ENCODE measurements at places on chromosomes 3 and 15. TPM values are rescaled to one million over a fixed set of nuclear protein-coding genes. Genes with fewer than 3 reads are reported as not detected.

ATP13A4 gene
- not detected for total RNA-seq

SEMA6D gene
- total RNA-seq, result 3.7 TPM

THUMPD3 gene
- total RNA-seq, result 62.6 TPM

ZNF662 gene
- total RNA-seq, result not detected

GRCh38 chr3:152375546-152375945, 106.8 kb downstream of the MBNL1 start:
- H3K4me3 ChIP-seq, result no peak overlapping the region
- no peaks in the 10 kb centered on the region for H3K36me3 ChIP-seq
- H3K4me1 ChIP-seq, result no peaks in the 10 kb centered on the region
- DNase-seq, result no peak
- no peak overlapping the region for H3K27ac ChIP-seq

GRCh38 chr3:69080233-69080920, at the start of gene UBA3:
UBA3 (minus strand) TSS chr3:69080365; CDS start chr3:69080353, 12 bp downstream.
- peak within 1 kb of the TSS; percentile 57 for H3K27ac ChIP-seq
- H3K4me1 ChIP-seq, result no peaks in the 10 kb centered on the region
- H3K27me3 ChIP-seq, result no peaks in the 10 kb centered on the region
- no peaks in the 10 kb centered on the region for H3K36me3 ChIP-seq
- DNase-seq, result peak; percentile 36
- H3K4me3 ChIP-seq, result peak within 1 kb of the TSS; percentile 78

DNA sequence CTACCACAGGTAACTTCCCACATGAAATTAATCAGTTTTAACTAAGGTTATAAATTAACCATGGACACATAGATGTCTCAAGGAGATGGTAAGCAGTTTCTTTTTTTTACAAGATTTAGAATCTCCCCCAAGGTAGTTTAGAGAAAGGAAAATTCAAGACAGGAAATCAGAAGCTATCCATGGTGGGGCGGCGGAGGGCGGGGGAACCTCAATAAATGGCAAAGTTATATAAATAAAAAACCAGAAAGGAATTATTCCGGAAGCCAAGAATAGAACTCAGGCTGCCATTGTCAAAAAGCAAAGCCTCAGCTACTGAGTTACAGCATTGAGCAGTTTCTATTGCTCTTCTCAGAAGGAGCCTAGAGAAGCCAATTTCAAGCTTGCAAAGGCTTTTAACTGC, 172.1 kb upstream of the SMAD3 start:
- DNase-seq, result no peak
- H3K4me1 ChIP-seq, result peaks cover 3% of the 10 kb centered on the region
- H3K4me3 ChIP-seq, result no peak overlapping the region

DNA sequence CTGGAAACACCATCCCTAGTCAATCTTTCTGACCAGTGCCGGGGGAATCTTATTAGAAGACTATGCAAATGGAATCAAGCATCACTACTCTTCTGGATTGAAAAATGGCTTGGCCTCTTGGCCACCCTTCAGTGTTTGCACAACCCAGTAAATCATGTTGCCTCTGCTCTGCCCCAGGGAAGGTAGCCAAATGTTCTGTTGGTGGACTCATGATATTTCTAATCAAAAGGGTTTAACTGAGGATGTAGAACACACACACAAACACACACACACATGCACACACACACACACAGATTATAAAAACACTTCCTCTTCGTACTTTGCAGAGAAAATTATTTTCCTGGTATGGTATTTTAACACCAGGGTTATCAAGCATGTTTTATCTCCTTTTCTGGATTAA, 7.9 kb downstream of the RBP2 start:
- no peaks in the 10 kb centered on the region for H3K36me3 ChIP-seq
- DNase-seq, result no peak
- no peak overlapping the region for H3K4me3 ChIP-seq
- no peak overlapping the region for H3K27ac ChIP-seq

DNA sequence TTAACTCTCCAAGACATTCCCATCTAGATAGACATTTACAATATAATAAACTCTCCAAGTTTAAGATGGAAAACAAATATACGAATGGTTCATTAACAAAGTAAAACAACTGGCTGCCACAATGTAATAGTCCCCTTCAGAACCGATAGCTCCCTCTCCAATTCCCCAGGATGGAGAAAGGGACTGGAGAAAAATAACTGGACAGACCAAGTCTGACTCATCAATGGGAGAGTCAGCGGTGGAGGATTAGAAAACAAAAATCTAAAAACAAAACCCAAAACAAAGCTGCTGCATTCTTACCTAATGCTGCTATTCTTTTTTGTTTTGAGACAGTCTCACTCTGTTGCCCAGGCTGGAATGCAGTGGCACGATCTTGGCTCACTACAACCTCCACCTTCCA, 468.1 kb downstream of the SHQ1 start:
- H3K4me1 ChIP-seq, result peaks cover 20% of the 10 kb centered on the region
- no peaks in the 10 kb centered on the region for H3K27me3 ChIP-seq
- no peak overlapping the region for H3K4me3 ChIP-seq
- DNase-seq, result no peak
- H3K27ac ChIP-seq, result no peak overlapping the region
- H3K36me3 ChIP-seq, result peaks cover 14% of the 10 kb centered on the region

DNA sequence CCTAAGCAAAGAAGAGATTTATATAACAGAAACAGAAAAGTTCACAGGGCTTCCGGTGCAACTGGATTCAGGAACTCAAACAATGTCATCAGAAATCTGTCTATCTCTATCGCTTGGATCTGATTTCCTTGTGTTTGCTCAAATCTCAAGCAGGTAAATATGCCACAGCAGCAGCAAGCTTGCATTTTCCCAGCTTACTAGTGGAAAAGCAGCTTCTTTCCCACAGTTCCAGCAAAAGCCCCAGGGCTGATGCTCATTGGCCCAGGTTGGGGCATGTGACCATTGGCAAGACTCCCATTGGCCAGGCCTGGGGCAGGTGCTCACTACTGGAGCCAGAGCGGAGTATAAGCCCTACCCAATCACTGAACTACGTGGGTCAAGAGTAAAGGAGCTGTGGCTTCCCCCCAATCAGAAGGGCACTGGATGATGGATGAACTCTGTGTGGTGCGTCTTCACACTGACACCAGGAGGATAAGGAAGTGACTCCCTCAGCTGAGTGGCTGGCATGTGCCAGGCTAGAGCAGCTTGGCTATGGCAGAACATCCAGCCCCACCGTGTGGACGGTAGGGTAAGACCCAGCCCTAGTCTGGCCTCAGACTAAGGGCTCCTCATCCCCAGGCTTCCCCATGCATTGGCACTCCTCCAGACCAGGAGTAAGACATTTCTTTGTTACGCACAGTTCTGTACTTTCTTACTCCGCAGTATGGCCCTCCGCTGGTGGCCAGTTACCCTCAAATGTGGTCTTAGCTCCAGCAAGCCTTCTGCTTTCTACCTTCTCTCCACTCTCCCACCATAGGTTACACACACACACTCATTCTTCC, 13.1 kb upstream of the VIPR1 start:
- no peak overlapping the region for H3K27ac ChIP-seq
- no peaks in the 10 kb centered on the region for H3K4me1 ChIP-seq
- peak; percentile 41 for DNase-seq
- H3K4me3 ChIP-seq, result no peak overlapping the region
- no peaks in the 10 kb centered on the region for H3K36me3 ChIP-seq

DNA sequence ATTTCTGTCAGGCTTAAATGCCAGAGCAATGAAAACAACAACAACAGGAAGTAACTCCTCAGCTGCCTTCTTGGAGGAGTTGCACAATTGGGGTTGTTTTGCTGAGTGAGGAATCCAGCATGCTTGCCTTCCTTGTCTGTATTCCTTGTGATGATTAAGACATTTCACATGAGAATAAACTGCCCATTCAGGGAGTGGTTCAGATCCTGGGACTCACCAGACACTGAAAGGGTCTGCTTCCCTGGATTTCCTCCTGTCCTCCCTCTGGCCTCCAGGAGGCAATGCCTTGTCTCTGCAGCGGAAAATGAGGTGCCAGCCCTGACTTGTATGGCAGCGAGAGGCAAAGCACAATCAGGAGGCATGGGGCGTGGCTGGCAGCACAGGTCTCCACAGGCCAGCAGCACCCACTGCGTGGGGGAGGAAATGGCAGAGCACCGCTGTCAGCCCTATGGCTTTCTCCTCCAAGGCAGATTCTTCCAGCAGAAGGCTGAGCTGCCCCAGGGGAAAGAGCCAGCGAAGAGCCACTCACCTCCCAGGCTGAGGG, 41.5 kb downstream of the RBP2 start:
- DNase-seq, result no peak
- no peak overlapping the region for H3K4me3 ChIP-seq
- no peak overlapping the region for H3K27ac ChIP-seq
- no peaks in the 10 kb centered on the region for H3K27me3 ChIP-seq
- H3K4me1 ChIP-seq, result no peaks in the 10 kb centered on the region

GRCh38 chr3:183210341-183210740, 42.7 kb upstream of the B3GNT5 start:
- H3K4me1 ChIP-seq, result no peaks in the 10 kb centered on the region
- H3K36me3 ChIP-seq, result no peaks in the 10 kb centered on the region
- no peaks in the 10 kb centered on the region for H3K27me3 ChIP-seq
- no peak overlapping the region for H3K4me3 ChIP-seq
- no peak for DNase-seq
